Activated CD4-positive, alpha-beta T cell treated with anti-CD3 and anti-CD28 coated beads, Interleukin-10, Interleukin-2, amounts not matched to agents 100 ng/mL and 50 ng/mL, durations not matched to agents 16 hours and 8 hours (primary cell): ENCODE measurements at places on chromosomes 4 and X.
A peak's percentile ranks its signal among the peaks of the same experiment; 100 is the strongest.

DNA sequence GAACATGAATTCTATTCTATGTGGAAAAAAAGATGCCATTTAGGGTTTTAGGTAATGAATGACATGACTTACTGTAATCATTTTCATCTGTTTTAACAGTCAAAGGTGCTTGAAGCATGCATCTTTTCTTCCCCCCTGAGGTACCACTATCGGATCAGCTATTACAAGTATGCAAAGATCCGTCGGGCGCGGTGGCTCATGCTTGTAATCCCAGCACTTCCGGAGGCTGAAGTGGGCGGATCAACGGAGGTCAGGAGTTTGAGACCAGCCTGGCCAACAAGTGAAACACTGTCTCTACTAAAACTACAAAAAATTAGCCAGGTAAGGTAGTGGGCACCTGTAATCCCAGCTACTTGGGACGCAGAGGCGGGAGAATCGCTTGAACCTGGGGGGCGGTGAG is 241.3 kb downstream of the ARAP2 start:
- DNase-seq, result no peak

DNA sequence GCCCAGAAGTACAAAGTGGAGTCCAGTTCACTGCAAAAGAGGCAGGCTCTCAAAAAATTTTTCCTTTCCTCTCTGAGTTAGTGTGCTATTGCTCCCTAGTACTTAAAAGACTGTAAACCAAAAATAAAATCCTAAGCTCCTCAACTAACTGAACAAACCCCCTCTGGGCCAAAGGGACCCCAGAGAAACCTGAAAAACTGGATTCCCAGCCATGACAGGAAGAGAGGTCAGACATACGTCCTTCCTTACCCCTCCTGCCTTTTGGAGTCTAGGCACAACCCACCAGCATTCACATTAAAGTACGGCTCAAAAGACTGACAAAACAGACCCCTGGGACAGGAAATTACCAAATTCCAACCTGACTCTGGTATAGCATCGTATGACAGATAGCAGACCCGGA is 957.9 kb upstream of the PRKX start:
- no peak for DNase-seq

DNA sequence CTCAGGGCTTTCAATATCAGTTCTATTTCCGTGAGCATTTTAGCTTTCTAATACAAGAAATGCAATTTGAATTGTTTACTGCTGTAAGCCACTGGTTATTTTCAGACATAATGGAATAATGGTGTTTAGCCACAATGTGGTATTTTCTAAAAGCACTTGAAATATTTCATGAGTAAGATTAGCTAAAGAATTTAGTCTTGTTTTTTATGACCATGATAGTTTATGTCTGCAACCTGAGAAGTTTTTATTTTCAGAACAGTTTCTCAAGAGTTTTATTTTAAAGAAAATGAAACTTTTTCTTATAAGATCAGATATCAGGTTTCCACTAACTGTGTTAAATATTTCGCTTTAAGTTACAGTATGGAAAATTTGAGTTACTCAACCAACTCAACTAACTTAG is 60.2 kb downstream of the SLIT2 start:
- no peak for DNase-seq

GRCh38 chr4:138034871-138035270 is 207.3 kb downstream of the SLC7A11 start:
- DNase-seq, result no peak

GRCh38 chrX:105050921-105051320 is 169.6 kb downstream of the TEX13A start:
- no peak for DNase-seq

DNA sequence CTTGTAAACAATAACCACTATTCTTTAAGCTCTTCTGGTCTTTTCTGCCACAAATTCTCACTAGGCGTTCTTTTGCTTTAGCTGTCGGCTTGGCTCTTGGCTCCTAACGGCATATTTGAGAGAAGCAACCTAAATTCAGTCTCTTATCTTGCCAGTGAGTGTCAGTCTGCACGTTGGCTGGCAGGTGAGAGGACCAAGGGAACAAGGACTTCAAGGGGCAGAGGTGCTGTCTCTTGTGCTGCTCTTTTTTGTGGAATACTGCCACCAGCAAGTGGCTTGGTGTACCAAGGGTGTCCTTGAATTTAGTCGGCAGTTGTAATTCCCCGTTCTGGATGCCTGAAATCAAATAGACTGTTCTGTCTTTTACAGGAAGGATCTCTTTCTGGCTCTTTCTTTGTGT is 77.8 kb upstream of the SLC4A4 start:
- DNase-seq, result no peak

- no peak for DNase-seq
Observed at GRCh38 chr4:155906554-155907247, 3.2 kb downstream of the TDO2 start.

- DNase-seq, result no peak
Observed at GRCh38 chrX:118329175-118329574, 16.7 kb upstream of the WDR44 start.

DNA sequence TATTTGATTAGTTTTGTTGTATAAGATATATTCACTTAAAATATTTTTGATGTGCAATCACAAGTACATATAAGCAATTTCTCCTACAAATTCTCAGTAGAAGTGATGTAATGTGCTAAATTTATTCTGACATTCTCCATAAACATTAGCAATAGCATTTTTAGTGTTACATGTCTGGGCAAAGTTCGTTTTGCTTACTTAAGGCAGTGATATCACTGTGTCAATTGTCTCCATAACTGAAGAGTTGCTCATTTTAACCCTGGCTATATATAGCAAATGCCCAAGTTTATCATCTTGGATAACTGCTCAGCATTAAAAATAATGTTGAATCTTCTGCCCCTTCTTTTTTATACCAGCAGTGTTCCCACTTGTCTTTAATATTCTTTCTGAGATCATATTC is 340.0 kb upstream of the NDST4 start:
- no peak for DNase-seq

- DNase-seq, result no peak
Observed at GRCh38 chr4:112652216-112652615, 15.3 kb downstream of the LARP7 start.

DNA sequence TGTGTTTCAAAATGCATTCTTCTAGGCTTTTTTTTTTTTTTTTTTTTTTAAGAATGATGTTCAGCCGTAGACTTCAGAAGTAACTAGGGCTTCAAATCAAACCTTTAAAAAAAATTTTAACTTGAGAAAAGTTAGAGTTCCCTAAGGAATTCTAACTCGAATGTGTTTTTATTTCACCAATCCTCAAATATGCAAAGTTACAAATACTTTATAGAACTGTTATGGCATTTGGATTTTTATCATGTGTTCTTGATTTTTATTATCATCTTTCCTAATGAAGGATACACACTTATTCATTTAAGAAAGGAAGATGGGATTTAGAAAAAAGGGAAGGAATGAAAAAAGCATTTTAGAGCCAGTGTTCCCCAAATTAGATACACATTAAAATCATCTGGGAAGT is 200.6 kb upstream of the LDB2 start:
- no peak for DNase-seq

DNA sequence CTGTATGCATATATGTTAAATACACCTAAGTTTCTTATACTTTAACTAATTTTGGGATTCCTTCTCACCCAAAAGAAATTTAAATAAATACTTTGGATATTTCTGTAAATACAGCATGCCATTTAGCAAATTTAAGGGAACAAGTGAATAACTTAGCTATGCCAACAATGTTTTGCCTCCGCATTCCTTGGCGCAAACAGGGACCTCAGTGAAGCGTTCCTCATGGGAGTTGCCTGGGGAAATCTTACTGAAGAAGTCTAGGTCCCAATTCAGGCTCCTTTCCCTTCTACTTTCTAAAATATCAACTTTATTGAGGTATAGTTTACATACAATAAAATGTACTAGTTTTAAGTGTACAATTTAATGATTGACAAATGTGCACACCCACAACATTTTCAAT is 25.0 kb downstream of the COL4A5 start:
- no peak for DNase-seq

- no peak for DNase-seq
Observed at GRCh38 chrX:13340182-13340791, 20.4 kb upstream of the ATXN3L start.

- DNase-seq, result peak; percentile 73
Observed at GRCh38 chrX:48696909-48697727, 584 bp downstream of the SUV39H1 start.

- DNase-seq, result no peak
Observed at GRCh38 chr4:112143781-112144180, 1.5 kb upstream of the FAM241A start.

DNA sequence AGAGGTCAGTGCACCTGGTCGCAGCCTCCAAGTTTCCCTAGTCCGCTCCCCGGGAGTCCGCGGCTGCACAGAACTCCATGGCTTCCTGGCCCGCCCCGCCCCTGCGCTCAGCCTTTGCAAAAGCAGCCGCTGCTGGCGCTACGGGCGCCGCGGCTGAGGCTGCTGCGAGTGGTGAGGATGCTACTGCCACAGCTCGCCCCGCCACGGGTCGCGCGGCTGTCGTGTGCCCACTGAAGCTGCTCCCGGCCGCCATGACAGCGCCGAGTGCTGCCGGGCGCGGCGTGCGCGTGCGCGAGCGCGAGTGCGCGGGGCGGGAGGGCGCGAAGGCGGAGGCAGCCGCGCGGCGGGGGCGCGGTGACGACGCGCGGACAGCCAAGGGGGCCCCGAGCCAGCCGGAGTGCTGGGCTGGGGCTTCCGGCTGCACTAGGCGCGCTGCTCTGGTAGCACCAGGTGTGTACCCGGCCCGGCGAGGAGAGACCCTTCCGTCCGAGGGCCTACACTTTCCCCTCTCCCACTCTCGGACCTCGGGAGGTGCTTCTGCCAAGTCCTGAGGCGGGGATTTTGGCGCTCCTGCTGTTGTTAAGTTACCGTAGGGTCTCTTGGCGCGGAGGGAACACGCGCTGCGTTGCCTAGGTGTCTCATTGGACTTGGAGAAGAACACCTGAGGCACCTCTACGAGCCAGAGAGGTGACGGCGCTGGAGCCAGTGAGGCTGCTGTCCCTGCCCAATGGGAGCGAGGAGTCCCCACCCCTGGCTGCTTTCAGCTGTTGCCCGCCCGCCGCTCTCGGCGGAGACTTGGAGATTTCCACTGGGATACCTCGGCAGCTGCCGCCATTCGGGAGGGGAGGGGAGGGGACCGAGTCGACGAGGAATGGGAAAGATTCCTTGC is 619 bp upstream of the LRBA start:
- DNase-seq, result peak; percentile 89

DNA sequence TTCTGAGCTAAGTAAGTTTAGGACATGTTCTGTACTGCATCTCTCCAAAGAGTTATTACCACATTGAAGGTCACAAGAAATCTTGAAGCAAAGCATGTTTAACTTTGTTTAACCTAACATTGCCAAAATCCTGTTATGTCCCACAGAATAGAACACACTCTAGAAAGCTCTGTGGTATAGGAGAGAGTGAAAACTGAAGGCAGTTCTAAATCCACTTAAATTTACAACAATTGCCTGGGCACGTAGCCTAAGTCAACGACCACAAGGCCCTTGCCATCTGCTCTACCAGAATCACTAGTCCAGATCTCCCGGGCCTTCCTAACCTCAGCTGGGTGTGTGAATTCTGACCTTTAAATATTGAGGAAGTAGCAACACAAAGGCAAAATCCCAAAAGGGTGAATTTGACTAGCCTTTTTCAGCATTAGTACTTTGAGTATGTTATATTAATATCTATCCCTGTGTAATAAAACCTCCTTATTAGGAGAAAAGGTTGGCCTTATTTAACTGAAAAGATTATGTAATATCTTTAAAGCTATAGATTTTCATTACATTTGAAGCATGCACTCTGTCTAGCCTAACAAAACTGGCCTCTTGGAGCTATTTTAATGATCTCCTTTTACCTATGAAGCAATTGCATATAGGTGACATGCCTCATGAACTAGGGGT is 4.5 kb upstream of the MAML3 start:
- no peak for DNase-seq

DNA sequence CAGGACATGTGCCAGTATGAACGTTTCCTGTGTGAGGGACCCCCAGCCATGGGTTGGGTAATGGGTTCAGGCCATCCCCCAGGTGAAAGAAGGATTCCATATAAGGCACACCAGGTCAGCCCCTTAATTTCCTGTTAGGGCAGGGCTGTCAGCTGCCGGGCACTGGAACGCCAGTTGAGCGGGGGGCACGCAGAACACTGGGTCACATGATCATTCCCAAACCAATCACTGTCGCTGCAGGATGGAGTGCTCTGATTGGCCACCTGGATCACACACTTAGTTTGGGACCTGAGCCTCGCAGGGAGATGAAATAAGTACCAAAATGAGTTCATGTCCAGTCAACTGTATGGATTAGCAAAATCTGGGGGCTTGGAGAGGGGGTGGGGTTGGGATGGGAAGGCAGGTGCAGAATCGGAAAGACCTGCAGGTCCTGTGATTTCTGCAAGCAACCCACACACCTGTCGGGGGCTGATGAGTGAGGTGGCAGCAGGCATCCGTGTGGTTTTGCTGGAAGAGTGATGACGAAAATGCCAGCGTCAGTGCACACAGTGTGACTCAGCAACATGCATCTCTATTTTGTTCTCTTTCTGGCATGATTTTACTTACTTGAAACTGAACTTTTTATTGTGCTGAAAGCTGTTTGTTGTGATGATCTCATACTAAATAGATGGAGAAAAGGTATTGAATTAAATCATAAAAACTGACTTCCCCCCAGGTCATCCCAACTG is 32.2 kb downstream of the RNF212 start:
- peak; percentile 20 for DNase-seq

- DNase-seq, result no peak
Observed at GRCh38 chrX:138897621-138898492, 186.3 kb upstream of the FGF13 start.

DNA sequence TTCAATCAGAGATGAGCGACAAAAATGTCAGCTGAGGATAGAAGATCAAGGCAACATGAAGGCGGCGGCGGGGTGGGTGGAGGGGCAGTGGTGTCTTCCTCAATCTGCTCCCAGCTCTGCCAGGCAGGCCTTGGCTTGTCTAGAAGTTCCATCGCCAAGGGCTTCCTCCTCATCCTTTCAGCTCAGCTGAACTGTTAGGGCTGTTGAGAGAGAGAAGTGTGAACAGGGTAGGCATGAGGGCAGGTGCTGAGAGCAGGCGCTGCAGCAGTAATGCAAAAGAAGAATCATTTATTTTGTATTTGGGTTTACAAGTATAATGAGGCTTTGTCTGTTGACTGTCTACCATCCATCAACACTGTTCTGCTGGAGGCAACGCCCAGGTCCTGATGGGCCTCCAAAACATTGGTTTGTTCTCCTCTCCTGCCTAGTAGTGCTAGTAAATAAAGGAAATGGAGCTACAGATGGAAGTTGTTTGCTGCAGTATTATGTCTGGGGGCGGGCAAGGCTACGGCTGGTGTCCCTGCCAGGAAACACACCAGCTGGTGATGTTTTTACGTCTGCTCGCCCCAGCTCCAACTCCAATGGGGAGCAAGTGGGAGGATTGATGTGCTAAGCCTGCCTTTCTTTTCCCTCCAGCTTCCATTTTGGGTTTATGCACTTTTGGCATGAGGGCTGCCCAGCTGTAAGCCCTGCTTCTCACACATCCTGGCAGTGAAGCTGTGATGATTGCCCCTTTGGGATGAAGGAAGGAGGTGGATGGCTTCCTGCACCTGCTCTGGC is 139.4 kb upstream of the BOD1L1 start:
- no peak for DNase-seq

- DNase-seq, result peak; percentile 20
Observed at GRCh38 chr4:143701365-143701764, 890 bp upstream of the FREM3 start.
